ENCODE measurements at places on chromosomes 2 and 18.

- no peak for DNase-seq
Measured at GRCh38 chr2:239390546-239391285, 10.1 kb downstream of the HDAC4 start.

GRCh38 chr2:223538920-223539440 is 63.2 kb downstream of the SCG2 start:
- peak; percentile 28 for DNase-seq

DNA sequence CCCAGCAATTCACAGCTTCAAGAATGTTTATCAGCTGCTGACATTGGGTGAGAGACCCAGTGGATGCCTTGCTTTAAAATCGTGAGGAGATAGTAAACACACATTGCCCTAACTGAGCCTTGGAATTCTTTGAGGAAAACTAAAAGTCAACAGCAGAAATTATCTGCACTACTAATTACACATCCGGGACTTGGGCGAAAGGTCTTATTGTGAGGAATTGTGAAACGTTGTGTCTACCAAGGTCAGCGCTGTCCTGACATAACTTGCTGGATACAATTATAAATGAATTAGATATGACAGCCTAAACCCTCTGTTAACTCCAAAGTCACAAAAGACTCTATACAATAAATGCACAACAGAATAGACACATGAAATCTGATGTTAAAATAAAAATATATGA is 121.4 kb downstream of the ST6GAL2 start:
- no peak for DNase-seq

GRCh38 chr2:121562269-121563176 is 31.8 kb downstream of the RNU4ATAC start:
- DNase-seq: no peak

GRCh38 chr2:128302011-128302743 is 16.5 kb downstream of the HS6ST1 start:
- no peak for DNase-seq

- no peak for DNase-seq
Measured at GRCh38 chr2:37096568-37096967, 12.2 kb downstream of the GPATCH11 start.

GRCh38 chr18:3044931-3045698 is 32.2 kb upstream of the LPIN2 start:
- peak; percentile 27 for DNase-seq

- DNase-seq: peak; percentile 19
Measured at GRCh38 chr2:29245742-29246382, 130.6 kb downstream of the CLIP4 start.

DNA sequence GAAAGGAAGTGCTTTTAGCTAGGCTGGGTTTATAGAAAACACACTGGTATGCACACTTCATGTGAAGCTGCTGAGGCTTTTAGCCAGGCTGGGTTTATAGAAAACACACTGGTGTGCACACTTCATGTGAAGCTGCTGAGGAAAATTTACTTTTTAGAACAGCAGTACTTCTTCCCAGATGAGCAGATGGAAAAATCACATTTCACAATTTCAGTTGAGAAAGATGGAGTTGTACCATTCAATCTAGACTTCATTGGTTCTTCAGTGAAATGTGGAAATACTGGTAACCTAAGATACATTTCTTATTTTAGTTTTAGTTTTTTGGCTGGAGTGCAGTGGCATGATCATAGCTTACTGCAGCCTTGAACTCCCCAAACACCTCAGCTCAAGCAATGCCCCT is 11.1 kb downstream of the SNTG2 start:
- DNase-seq: no peak

- no peak for DNase-seq
Measured at GRCh38 chr2:28681158-28681571, 70.5 kb upstream of the PPP1CB start.

- DNase-seq: no peak
Measured at GRCh38 chr2:181058378-181059269, 78.2 kb downstream of the UBE2E3 start.

Measured in NCI-H526 (cell line).